ENCODE measurements at places on chromosomes 6 and 20. TPM values are rescaled to one million over a fixed set of nuclear protein-coding genes. Genes with fewer than 3 reads are reported as not detected.

SCAND1 gene
- total RNA-seq: 52.7 TPM

GMPR gene
- 8.1 TPM for total RNA-seq

SNAI1 gene
- total RNA-seq: 0.11 TPM

PYGB gene
- 142 TPM for total RNA-seq

HLA-DQA1 gene
- not detected for total RNA-seq

MACROD2 gene
- total RNA-seq: 3.6 TPM

KIAA1755 gene
- 0.66 TPM for total RNA-seq

DEF6 gene
- total RNA-seq: 0.87 TPM

TMEM151B gene
- total RNA-seq: not detected

BPIFA1 gene
- total RNA-seq: not detected

FAXC gene
- 1.2 TPM for total RNA-seq

ECT2L gene
- total RNA-seq: not detected

OPN5 gene
- total RNA-seq: not detected

XKR7 gene
- not detected for total RNA-seq
